ENCODE measurements at places on chromosomes 13 and 19.
A peak's percentile ranks its signal among the peaks of the same experiment; 100 is the strongest.

DNA sequence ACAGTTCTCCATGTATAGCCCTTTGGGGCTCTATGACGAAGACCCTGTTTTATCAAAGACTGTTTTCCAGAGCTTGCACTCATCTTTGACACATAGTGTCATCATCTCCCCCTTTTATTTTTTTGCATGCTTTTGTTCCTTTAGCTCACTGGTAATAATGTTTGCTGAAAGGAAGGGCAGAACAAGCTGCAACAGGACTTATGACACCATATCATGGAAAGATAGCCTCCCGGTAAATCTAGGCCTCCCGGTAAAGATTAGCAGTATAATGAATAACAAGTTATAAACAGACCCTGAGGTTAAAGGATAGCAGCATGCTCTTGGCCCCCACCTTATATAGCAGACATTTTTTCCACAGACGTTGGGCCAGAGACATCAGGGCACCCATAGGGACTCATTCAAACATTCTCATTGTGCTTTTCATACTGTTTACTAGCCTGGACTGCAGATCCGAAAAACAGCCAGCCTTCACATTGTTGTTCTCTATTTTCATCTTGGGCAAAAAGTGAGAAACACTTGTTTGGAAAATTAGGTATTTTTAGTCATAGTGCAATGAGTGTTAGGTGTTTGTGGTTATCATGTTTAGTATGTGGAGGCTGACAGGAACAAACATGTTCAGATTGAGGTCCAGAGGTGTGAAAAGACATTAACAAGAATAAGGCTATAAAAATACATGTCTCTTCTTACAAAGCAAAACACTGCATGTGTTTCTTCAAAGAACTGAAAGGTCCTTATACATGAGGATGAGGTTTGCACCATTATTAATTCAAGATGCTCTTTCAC is 136.9 kb upstream of the SPRY2 start:
- DNase-seq = no peak

DNA sequence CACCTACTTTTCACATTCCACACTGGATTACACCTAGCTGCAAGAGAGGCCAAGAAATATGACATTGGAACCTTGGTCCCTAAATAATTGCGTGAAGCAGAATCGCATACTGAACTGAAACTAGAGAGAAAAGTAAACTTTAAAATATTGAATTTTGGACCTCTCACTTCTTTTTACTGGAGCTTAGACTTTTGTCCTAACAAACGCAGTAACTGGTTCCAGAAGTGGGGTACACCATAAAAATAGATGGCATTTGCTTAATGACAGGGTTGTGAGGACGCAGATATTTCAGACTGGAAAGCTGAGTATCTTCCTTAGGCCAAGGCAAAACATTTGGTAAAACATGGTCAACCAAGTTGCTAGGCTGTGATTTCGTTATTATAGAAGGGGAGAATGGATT is 19.2 kb upstream of the TPM4 start:
- no peak for DNase-seq

GRCh38 chr13:110925023-110925612 is 10.2 kb upstream of the ANKRD10 start:
- no peak for DNase-seq

DNA sequence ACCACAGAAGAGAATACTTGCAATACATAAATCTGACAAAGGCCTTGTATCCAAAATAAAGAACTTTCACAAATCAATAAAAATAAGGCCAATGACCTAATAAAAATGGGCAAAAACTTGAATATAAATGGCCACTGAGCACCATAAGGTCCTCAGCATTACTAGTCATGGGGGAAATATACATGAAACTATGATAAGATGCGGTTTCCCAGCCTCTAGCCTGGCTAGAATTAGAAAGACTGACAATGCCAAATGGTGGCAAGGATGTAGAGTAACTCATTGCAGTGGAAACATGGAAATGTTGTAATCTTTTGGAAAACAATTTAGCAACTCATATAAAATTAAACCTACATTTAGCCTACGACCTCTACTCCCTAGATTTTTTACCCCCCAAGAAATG is 227.1 kb downstream of the GGACT start:
- DNase-seq = no peak

DNA sequence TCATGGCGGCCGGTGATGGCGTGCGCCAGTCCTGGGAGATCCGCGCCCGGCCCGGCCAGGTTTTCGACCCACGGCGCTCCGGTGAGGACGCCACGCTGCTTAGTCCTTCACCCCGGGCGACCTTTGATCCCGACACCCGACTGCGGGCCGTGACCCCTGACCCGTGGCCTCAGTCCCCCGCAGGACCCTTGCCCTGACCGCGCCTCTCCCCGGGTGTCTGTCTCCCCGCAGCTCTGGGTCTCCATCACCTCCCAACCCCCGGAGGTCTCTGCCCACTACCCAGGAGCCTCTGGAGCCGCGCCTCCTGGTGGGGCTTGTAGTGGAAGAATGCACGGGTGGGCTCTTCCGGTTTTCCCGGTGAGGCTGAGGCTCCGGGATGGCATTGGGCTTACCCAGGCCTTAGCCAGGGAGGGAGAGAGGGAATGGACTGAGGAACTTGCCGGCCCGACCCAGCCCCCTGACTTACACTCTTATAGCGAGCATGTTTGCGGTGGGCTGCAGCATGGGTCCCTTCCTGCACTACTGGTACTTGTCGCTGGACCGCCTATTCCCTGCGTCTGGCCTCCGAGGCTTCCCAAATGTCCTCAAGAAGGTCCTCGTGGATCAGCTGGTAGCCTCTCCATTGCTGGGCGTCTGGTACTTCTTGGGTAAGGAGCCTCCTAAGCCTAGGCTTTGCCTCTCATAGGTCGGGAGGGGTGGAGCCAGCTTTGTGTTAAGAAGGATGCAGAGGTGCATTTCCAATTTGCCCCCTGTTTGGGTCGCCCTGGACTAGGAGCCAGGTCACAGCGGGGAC is 566 bp downstream of the MPV17L2 start:
- no peak for DNase-seq

GRCh38 chr13:107111248-107111647 is 543.3 kb upstream of the ARGLU1 start:
- no peak for DNase-seq

- DNase-seq = no peak
Measured at GRCh38 chr19:7982651-7983099, 22.8 kb downstream of the ELAVL1 start.

GRCh38 chr13:66405908-66406802 is 824.0 kb downstream of the PCDH9 start:
- DNase-seq = no peak

- DNase-seq = no peak
Measured at GRCh38 chr19:50319156-50319555, 10.0 kb downstream of the KCNC3 start.

DNA sequence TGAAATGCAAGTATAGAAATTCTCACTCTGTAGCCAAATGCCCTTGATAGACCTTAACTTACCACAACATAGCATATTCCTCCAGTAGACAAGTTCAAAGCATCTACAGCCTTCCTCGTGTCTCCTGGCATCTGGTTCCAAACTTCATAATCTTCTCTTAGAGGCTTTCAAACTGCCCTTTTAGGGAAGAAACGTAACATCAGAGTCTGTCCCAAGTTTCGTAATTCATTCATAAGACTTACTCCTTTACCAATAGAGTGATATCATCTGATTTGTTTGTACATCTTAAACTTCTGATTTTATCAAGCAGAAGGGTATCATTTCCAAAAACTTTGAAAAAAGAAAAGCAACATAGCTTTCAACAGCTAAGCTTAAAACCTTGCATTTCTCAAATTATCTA is 137.4 kb downstream of the SPRY2 start:
- DNase-seq = no peak

DNA sequence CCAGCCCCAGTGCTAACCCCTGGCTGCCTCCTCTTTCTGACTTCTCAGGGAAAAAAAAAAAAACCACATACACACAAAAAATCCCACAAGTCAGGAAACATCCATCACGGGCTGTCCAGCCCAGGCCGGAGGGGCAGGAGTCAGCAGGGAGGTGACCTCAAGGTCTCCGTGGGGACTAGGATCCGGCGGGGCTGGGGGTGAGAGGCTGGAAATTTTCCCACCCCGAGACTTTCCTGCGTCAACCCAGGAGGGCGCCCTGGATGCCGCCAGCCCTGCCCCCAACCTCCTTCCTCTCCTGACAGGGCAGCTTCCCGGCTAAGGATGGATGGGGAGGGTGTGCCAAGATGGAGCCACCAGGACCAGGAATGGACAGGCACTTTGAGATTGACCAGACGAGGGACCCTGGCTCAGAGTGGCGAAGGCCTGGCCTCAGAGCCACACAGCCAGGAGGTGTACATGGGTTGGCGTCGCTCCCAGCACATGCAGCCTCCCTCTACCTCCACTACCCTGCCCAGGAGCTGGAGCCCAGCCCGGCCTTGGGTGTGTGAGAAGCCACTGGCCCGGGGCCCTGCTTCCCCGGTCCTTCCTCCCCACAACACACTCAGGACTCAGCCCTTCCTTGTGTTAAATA is 33.3 kb downstream of the BLOC1S3 start:
- no peak for DNase-seq

- DNase-seq = no peak
Measured at GRCh38 chr13:95862408-95862807, 185.5 kb downstream of the DNAJC3 start.

DNA sequence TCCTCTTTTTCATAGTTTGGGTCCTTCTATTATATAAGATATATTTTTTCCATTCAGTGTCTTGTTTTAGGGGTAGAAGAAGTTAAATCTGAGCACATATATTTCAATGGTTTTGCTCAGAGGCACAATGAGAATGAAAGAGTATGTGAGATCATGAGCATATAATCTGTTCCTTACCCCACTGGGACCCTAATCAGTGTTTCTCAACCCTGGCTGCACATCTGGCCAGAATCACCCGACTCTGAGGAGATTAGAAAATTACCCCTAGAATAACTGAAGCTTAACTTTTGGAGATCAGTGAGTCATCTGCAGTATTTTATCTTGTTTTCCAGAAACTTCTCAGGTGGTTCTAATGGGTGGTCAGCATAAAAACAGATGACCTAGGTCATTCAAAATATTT is 782 bp downstream of the CYSLTR2 start:
- no peak for DNase-seq

- DNase-seq = no peak
Measured at GRCh38 chr13:43297967-43298678, 274.7 kb downstream of the DNAJC15 start.

DNA sequence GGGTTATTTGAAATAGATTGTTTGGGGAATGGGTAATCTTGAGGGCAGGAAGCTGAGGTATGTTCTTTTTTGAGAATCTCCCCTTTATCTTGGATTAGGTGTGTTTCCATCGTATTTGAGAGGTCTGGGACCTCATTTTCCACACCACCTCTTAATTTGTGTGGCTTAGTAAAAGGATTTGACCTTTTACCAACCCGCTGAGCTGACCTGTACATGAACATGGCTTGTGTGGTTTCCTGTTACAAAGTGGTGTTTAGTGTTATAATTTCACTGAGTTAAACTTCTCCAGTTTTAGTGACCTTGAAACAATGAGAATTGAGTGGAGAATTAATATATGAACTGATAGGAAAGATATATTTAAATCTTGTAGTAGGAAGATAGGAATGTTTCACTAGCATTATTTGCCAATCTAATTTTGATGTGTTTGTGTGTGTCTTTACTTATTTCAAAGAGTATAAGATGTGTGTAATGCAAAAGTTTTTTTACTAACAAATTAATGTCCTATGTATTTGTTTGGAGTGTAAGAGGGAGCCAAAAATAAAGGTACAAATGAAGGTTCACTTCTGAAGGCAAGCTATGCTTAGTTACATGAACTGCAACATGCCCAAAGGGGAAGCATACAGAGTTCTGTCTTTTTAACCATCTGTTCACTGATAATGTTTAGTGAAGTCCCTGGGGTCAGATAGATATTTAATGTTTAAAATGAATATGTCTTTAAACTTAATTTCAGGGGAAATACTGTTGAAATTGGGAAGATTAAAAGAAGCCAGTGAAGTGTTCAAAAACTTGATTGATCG is 17.1 kb downstream of the NAA16 start:
- DNase-seq = no peak

DNA sequence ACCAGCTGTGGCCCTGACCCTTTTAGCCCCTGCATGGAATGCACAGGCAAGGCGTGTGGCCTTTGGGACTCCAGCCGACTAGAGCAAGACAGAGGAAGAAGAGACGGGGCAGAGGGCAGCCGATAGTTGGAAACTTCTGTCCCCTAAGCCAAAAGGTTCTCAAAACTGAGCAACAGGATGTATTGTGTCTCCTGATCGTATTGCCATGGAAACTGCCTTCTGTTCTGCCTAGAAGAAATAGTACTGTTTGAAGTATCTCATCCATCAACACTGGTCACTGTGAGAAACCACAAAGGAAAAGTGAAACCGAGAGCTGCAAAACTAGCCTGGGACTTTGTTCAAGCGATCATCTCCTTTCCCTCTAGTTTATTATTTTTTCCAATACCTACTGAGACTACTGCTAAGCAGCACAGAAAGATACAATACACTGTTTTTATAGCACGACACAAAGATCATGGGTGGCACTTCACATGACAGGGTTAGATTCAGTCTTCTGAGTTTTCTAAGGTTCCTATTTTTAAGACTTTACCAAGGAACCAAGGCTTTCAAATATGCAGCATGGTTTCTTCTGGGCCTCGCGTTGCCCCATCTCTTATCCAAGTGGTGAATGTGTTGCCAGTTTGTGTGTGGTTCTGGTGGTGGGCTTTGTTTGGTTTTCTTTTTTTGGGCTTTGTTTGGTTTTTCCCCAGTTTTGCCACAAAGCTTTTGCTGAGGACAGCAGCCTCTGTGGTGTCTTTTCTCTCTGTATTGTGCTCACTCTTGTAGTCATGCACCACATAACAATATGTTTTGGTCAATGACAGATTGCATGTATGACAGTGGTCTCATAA is 49.3 kb upstream of the GPR183 start:
- no peak for DNase-seq

- DNase-seq = peak; percentile 91
Measured at GRCh38 chr19:38264486-38265212, at the start of gene SPINT2. Gene SPINT2, plus strand, starts transcription at chr19:38264573. Its CDS starts 320 bp downstream, at chr19:38264893.

Data from NCI-H1105 (cell line).